ENCODE measurements at places on chromosomes 2 and 18.

- DNase-seq, result peak; percentile 29
Observed at GRCh38 chr2:29744976-29745375, 176.4 kb downstream of the ALK start.

GRCh38 chr18:79694895-79695213, 15.3 kb downstream of the CTDP1 start:
- DNase-seq, result no peak

- no peak for DNase-seq
Observed at GRCh38 chr2:121721926-121722325, 14.7 kb downstream of the NIFK start.

GRCh38 chr2:15561574-15562344, 625 bp upstream of the NBAS start:
- DNase-seq, result peak; percentile 9

DNA sequence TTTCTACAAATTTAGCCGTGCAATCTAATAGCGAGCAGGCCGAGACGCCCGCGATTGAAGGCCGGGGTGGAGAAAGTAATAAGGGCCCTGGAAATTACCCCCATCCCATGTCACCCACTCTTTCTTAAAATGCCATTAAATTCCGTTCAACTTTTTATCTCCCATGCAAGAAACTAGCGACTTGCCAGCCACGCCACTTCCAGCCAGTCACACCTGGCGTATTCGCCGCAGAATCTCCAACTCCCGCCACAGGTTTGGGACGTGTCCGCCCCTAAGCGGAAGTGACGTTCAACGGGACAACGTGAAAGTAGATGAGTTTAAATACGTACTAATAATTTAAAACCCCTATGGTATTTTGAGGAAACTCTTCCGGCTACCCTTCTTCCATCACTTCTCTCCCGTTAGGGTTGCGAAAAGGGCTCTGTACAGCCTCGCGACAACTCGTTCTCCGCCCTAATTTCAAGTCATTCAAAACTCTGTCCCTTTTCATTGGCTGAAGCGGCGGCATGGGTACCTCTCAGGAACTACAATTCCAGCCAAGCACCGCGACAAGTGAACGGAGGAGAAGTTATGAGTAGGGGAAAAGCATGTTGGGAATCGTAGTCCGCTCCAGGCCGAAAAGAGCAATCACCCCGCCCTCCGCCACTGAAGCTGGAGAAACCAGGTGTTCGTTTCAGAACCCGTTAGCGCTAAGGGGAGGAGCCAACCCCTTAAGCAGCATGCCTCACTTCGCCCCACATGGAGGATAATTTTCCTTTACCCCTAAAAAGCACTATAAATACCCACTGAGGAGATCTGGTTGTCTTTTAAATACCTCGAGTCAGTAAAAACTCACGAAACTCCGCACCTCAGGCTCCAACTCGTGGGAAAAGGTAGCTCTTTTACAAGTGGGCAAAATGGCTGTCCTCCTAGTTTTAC, at the start of gene ZRANB3:
Gene ZRANB3 (minus strand): TSS at position 906 of the 918 bp plus-strand sequence.
- DNase-seq, result peak; percentile 99
